ENCODE measurements at places on chromosomes 3 and 15.

DNA sequence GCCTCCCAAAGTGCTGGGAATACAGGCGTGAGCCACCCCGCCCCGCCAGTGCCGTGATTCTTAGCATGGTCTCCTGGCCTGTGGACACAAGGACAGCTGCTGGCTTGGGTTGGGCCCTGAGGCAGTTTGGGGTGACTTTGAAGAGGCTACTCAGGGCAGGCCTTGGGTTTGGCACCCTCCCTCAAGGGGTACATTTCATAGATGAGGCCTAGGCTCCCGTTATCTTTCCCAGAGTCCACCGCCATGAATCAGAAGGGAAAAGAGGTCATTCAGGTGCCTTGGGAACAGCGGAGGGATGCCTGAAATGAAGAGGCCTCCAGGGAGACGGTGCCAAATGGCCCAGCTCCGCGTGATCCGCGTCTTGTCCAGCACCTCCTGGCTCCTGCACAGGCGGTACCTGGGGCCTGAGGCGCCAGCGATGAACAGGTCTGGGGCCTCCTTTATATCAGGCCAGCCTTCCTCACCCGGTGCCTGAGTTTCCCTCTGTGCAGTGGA, 9.3 kb downstream of the GNAI2 start:
- no peak for DNase-seq

DNA sequence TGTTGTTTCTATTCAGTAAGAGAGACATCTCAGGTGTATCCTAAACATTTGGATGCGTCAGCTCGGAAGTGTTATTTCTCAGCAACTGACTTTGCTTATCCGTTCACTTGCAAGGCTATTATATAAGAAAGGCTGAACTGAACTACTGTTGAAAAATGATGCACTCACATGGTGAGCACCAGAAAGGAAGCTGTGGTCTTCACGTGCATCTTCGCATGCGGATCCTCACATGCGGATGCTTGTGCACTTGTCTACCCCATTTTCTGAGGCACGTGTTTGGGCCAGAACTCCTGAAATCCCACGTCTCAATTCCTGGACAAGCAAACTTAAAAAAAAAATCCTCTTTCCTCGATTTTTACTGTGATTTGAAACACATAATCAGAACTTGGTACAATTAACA, 63.2 kb downstream of the PDZRN3 start:
- DNase-seq, result no peak

GRCh38 chr15:99421172-99421656, 144.6 kb upstream of the MEF2A start:
- no peak for DNase-seq

- no peak for DNase-seq
Observed at GRCh38 chr3:113157408-113158030, 53.8 kb upstream of the BOC start.

GRCh38 chr3:42691816-42692666, 6.7 kb downstream of the KLHL40 start:
- DNase-seq, result no peak

DNA sequence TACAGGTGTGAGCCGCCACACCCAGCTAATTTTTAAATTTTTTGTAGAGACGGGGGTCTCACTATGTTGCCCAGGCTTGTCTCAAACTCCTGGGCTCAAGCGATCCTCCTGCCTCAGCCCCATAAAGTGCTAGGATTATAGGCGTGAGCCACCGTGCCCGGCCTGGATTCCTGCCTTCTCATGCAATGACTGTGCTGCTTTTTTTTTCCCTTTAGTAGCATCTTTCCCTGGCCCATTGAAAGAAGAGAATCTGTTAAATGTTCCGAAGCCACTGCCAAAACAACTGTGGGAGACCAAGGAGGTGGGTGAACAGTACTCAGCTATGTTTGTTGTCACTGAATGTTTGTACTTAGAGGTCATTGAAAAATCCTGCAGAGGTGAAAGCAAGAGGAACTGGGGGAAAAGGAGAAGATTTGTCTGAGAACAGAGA, 88.0 kb downstream of the CRTC3 start:
- DNase-seq, result no peak

GRCh38 chr3:177744873-177745606, 547.8 kb upstream of the TBL1XR1 start:
- DNase-seq, result no peak

GRCh38 chr3:100932491-100932890, 60.7 kb downstream of the ABI3BP start:
- no peak for DNase-seq

DNA sequence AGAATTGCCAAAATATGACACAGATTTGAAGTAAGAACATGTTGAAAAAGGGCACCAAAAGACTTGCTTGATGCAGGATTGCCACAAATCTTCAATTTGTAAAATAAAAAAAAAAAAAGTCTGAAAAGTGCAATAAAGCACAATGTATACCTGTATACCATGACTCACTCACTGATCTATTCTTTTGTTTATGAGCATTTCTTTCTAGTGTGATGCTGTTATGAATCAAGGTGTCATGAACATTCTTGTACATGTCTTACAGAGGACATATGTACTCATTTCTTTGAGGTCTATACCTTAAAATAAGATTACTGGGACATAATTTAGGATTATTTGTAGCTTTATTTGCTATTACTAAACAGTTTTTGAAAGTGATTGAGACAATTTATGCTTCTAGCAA, 464.9 kb upstream of the RBMS3 start:
- DNase-seq, result no peak

- DNase-seq, result no peak
Observed at GRCh38 chr15:62591842-62592838, 427.1 kb upstream of the C2CD4B start.

- DNase-seq, result peak; percentile 76
Observed at GRCh38 chr3:98692787-98693473, 70.2 kb upstream of the ST3GAL6 start.

DNA sequence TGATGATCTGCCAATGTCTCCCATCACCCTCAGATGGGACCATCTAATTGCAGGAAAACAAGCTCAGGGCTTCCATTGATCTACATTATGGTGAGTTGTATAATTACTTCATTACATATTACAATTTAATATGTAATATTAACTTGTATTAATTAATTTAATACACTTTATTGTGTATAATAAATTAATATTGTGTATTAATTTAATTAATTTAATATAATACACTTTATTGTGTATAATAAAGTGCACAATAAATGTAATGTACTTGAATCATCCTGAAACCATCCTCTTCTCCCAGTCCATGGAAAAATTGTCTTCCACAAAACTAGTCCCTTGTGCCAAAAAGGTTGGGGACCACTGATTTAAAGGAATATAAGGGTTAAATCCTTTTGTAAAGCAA, 123.4 kb downstream of the FBN1 start:
- DNase-seq, result no peak

GRCh38 chr15:78133801-78134200, 2.6 kb upstream of the CIB2 start:
- no peak for DNase-seq

DNA sequence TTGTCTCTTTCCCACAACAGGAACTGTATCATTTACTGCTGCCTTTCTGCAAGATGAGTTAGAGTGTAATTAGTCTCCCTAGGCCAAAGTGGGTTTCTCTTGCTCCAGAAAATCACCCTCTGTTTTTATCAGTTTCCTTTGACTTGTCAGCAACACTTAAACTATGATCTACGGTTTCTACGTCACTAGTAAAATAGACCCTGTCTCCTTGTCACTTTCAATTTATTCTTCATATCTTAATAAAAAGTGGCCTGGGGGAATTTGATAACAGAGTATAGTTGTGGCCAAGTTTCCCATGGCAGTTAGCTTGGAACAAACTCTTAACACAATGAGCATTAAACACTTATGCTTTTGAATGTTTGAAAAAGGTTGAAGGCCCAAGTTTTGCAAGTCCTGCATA, 79.6 kb downstream of the CGNL1 start:
- DNase-seq, result no peak

DNA sequence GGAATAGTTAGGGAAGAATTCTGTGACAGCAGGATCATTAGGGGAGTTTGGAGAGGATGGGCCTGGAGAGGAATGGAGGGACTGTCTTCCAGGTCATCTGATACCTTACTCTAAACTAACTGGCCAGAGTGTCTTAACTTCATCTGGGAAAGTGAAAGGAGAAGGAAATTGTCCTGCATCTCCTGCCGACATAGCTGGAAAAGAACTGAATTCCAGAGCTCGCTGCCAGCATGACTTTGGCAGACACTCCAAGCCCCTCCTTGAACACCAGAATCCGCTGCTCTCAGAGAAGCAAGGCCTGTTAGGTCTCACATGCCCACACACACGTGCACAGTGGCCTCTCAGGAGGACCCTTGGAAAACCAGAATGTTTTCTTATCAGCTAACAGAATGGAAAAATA, 10.5 kb downstream of the ABI3BP start:
- DNase-seq, result no peak

GRCh38 chr15:77871852-77872371, 205.6 kb downstream of the TBC1D2B start:
- DNase-seq, result no peak

- DNase-seq, result no peak
Observed at GRCh38 chr15:52290329-52290728, 5.3 kb downstream of the MYO5C start.

DNA sequence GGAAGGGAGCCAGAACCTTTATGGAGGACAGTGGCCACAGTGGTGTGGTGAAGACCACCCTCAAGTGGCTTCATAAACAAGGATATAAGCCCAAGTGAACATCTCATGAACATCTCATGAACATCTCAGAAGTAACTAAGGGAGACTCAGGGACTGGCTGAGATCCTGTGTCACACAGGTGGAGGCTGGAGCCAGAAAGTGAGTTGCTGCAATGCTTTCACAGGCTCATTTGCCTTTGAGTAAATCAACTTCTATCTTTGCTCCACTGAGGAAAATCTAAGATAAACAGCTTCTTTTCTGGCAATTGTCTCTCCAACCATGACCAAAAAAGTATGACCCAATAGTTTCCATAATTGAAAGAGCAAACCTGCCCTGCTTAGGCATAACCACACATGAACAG, 152.9 kb downstream of the CADPS start:
- no peak for DNase-seq

GRCh38 chr3:179970746-179971145, 66.0 kb downstream of the PEX5L start:
- DNase-seq, result no peak

GRCh38 chr3:61927332-61927731, 366.0 kb downstream of the PTPRG start:
- DNase-seq, result no peak

DNA sequence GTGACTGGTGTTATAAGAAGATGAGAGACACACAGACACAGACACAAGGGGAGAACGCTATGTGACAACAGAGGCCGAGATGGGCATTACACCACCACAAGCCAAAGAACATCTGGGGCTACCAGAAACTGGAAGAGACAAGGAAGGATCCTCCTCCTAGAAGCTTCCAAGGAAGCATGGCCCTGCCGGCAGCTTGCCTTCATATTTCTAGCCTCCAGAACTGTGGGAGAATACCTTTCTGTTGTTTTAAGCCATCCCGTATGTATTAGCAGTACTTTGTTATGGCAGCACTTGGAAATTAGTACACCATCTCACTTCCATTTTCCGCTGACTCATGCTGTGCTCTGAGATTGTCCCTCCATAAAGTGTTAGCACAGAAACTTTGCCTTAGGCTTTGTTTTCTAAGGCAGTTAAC, 38.7 kb upstream of the CA12 start:
- no peak for DNase-seq

DNA sequence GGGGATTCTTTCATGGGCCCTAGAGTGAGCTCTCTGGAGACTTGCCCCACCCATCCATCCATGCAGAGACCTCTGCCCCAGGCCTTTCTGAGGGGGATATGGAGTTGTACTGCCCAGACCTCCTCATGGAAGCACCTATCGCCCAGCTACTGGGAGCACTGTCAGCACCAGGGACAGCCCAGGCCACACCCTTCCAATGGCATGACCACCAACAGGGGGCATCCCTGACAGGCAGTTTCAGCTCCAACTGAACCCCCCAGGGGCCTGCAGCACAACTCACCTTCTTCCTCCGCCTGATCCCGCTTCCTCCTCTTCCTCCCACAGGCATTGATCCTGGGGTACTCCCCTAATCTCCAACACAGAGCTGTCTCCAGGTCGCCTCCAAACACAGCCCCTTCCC, 21.8 kb downstream of the MRPS11 start:
- no peak for DNase-seq

All from AML-193 (cell line).